Activated CD4-positive, alpha-beta memory T cell treated with anti-CD3 and anti-CD28 coated beads for 36 hours (primary cell): ENCODE measurements at places on chromosomes 12 and 14. TPM values are rescaled to one million over a fixed set of nuclear protein-coding genes. Genes with fewer than 3 reads are reported as not detected.

Gene SRRM4
- total RNA-seq = not detected

Gene SLC7A8
- total RNA-seq = 0.83 TPM

Gene SMOC1
- total RNA-seq = not detected

Gene KRT73
- 0.19 TPM for total RNA-seq

Gene PLEKHD1
- 0.05 TPM for total RNA-seq

Gene GPR33
- not detected for total RNA-seq

Gene STAC3
- 1.9 TPM for total RNA-seq

Gene SLC39A2
- 0.17 TPM for total RNA-seq

Gene CPM
- total RNA-seq = 19.8 TPM

Gene INHBE
- 0.69 TPM for total RNA-seq

Gene SDS
- not detected for total RNA-seq

Gene ERP27
- total RNA-seq = 2.5 TPM

Gene GLIPR1L2
- total RNA-seq = 0.24 TPM

Gene SAMD15
- 0.38 TPM for total RNA-seq

Gene NOVA1
- not detected for total RNA-seq

Gene GSC
- total RNA-seq = not detected

Gene FGF6
- not detected for total RNA-seq

Gene GPR135
- 0.74 TPM for total RNA-seq

Gene PTPRO
- total RNA-seq = 0.15 TPM

Gene PRR4
- not detected for total RNA-seq

Gene TAS2R13
- not detected for total RNA-seq

Gene VRTN
- not detected for total RNA-seq

Gene RDH16
- 0.46 TPM for total RNA-seq

Gene CIDEB
- 25.8 TPM for total RNA-seq

Gene TTC9
- total RNA-seq = 8.6 TPM

Gene SCNN1A
- 0.26 TPM for total RNA-seq

Gene RHEBL1
- total RNA-seq = 15.6 TPM

Gene RAD52
- total RNA-seq = 14.5 TPM

Gene MSI1
- total RNA-seq = 2.7 TPM

Gene RAB3IP
- total RNA-seq = 30.3 TPM

Gene GLI1
- not detected for total RNA-seq

Gene TOMM20L
- total RNA-seq = not detected

Gene FAM181A
- not detected for total RNA-seq

Gene IL23A
- 47.6 TPM for total RNA-seq
